ENCODE measurements at places on chromosomes 3 and 15.

DNA sequence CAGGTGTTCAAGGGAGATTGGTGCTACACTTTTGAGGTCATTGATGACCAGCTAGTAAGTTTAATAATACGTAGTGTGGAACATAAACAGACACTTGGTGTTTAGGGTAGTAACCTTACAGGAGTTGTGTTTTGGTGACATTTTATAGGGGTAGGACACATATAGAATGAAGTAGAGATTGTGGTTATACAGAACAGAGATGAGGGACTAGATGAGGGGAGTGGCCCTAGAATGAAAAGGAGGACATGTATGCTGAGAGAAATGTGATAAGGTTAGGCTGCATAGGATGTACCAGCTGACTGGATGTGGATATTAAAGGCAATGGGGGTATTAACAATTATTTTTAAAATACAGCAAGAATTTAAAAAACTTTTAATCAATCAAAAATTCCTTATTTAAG is 8.0 kb downstream of the MBNL1 start:
- no peak for DNase-seq

GRCh38 chr3:29138171-29138570 is 142.7 kb upstream of the RBMS3 start:
- no peak for DNase-seq

DNA sequence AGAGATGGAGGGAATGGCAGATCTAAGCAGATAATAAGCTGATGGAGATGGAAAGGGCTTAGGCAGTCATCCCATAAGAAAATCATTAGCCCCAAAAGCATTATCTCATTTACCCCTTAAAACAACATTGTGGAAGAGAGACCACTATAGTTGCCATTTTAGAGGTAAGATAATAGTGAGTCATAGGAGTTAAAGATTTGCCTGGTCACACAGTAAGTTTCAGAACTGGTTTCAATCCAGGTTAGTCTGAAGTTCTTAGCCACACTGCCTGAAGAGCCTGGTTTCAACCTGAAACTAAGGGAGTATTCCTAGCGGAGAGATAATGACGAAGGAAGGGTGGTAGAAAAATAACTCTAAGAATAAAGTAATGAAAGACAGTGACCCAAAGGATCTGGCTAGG is 13.0 kb upstream of the UBR1 start:
- DNase-seq = no peak

GRCh38 chr3:187629711-187630110 is 40.5 kb downstream of the SST start:
- DNase-seq = no peak

- peak; percentile 74 for DNase-seq
Measured at GRCh38 chr3:72163809-72164634, 379.1 kb upstream of the PROK2 start.

- no peak for DNase-seq
Measured at GRCh38 chr3:27504749-27505148, 20.6 kb upstream of the SLC4A7 start.

DNA sequence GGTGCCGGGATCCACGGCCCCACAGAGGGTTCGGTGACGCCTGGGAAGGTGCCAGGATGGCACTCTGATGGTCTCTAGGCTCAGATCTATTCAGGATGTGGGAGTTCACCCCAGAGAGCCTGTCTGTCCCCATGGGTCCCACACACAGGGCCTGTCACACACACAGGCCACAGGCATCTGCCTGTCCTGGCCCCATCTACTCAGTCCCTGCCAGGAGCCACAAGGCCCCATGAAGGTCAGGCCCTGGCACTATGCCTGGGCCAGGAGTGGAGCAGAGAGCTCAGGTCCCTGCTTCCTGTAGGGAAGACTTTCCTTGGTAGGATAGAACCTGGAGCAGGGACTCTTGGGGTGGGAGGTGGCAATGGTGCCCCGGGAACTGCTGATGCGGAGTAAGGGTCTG is 49.0 kb upstream of the FURIN start:
- no peak for DNase-seq

DNA sequence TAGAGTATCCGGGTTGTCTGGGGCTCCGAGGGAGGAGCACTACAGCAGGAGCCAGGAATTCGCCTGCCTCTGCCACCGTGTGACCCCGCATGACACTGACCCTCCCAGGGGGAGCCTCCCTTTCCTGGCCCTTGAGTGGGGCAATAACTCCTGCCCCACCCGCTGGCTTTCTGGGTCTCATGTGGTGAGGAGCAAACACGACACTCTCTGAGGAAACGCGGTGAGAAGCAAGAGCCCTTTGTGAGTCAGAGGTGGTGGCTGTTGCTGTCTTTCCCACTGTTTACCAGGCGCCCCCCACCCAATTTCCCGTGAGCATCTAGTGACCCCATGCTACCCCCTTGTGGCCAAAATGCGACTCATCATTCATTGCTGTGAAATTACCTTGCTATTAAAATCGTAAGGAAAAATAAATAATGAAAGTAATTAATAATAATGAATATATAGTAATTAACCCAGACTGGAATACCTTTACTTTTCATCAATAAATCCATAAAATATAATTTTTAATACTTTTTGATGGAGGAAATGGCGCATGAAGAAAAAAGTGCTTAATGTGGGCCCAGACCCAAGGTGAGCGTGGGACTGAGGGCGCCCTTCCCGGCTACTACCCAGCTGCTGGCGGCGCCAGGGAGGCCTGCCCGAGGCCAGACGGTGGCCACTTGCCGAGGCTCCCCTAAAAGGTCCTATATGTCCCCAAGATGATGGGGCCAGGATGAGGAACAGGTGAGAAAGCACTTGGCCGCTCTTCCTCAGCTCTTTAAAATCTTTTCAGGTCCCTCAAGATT is 29.3 kb downstream of the CCNL1 start:
- peak; percentile 76 for DNase-seq

DNA sequence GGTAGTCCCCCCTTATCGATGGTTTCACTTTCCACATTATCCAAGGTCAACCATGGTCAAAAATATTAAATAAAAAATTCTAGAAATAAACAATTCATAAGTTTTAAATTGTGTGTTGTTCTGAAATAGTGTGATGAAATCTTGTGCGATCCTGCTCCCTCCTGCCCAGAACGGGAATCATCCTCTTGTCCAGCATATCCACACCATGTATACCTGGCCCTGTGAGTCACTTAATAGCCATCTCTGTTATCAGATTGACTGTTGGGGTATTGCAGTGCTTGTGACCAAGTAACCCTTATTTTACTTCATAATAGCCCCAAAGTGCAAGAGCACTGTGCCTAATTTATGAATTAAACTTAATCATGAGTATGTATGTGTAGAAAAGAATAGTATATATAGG is 19.1 kb downstream of the FAM81A start:
- no peak for DNase-seq

- DNase-seq = no peak
Measured at GRCh38 chr15:56734013-56734635, 815 bp upstream of the ZNF280D start.

GRCh38 chr15:92889390-92890107 is 10.6 kb upstream of the CHD2 start:
- no peak for DNase-seq

DNA sequence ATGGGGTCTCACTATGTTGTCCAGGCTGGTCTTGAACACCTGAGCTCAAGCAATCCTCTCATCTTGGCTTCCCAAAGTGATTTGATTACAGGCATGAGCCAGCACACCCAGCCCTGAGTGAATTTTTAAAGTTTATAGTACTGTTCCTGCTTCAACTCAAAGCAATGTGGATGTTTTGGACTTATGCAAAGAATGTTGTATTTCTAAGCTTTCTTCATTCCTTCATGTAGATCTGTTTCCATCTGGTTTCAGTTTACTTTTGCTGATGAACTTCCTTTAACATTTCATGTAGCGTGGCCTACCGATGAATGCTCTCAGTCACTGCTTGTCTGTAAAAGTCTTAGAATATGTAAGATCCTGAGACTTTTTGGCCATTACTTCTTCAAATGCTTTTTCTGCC is 23.2 kb downstream of the NRG4 start:
- no peak for DNase-seq

DNA sequence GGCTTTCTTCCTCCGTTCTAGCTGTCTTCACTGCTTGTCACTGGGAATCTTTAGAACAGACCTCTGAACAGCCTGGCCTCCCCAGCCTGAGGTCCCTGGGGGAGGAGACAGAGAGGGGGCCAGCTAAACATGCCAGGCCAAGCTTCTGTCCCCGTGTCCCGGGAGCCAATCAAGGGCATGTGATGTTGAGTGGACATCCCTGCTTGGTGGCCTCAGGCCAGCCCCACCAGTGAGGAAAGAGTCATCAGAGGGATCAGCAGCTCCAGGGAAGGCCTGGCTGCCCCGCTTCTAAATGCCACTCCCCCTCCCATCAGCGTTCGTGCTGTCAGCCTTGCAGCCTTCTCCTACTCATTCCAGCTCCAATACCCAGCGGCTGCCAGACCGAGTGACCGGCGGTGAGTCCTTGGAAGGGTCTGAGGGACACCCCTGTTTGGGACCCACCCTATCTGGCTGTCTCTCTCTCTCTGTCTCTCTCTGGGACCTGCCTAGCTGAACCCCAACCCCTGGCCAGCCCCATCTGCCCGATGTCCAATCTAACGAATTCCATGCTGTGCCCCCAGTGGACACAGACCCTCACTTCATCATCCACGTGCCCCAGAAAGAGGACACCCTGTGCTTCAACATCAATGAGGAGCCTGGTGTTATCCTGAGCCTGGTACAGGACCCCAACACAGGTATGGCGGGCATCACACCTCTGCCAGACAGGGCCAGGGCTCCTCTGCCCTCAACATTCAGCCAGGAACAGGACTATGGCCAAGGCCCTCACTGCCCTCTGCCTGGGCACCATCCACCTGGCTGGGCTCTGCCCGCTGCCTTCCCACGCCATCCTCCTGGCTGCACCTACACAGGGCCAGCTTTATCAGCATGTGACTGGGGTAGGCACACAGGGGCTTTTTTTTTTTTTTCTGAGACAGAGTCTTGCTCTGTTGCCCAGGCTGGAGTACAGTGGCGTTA is 6.6 kb upstream of the ITIH3 start:
- no peak for DNase-seq

GRCh38 chr3:49745986-49746385 is 22.2 kb upstream of the GMPPB start:
- DNase-seq = no peak

GRCh38 chr3:39990532-39990931 is 181.1 kb downstream of the MYRIP start:
- DNase-seq = no peak

DNA sequence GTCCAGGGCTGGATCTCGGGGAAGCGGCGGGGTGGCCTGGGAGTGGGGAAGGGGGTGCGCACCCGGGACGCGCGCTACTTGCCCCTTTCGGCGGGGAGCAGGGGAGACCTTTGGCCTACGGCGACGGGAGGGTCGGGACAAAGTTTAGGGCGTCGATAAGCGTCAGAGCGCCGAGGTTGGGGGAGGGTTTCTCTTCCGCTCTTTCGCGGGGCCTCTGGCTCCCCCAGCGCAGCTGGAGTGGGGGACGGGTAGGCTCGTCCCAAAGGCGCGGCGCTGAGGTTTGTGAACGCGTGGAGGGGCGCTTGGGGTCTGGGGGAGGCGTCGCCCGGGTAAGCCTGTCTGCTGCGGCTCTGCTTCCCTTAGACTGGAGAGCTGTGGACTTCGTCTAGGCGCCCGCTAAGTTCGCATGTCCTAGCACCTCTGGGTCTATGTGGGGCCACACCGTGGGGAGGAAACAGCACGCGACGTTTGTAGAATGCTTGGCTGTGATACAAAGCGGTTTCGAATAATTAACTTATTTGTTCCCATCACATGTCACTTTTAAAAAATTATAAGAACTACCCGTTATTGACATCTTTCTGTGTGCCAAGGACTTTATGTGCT is 527 bp downstream of the B2M start:
- peak; percentile 71 for DNase-seq

- DNase-seq = no peak
Measured at GRCh38 chr3:112744825-112745566, 101.7 kb downstream of the CD200R1L start.

GRCh38 chr15:45573961-45574629 is 13.1 kb upstream of the BLOC1S6 start:
- no peak for DNase-seq

DNA sequence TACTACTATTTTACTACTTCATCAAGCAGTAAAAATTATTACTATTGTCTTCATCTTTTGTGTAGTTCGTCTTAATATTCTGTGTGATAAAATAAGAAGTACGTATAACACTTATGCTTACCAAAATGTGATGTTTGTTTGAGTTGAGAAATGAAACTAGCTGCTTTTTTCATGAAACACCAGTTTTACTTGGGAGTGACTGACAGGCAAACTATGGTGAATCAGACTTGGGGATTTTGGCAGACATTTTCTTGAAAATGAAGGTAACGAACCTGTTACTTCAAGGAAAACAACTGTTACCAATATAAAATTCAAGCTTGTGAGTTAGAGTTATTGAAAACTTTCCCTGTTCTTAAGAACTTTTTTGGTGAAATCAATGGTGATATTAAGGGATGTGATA is 10.3 kb downstream of the U2SURP start:
- DNase-seq = no peak

GRCh38 chr3:108724101-108724500 is 33.1 kb downstream of the RETNLB start:
- DNase-seq = no peak

- no peak for DNase-seq
Measured at GRCh38 chr15:96276438-96277210, 53.9 kb upstream of the NR2F2 start.

Measured in CD4-positive, alpha-beta T cell treated with Interferon gamma for 1 hour (primary cell).